KBM-7 (cell line): ENCODE measurements at places on chromosomes 12 and 14.

GRCh38 chr12:95266254-95266653 lies 48.6 kb downstream of the VEZT start:
- no peak for DNase-seq

GRCh38 chr12:62297321-62297720 lies 37.1 kb downstream of the USP15 start:
- peak; percentile 79 for DNase-seq

- no peak for DNase-seq
Observed at GRCh38 chr14:37210448-37210847, 12.7 kb downstream of the MIPOL1 start.

DNA sequence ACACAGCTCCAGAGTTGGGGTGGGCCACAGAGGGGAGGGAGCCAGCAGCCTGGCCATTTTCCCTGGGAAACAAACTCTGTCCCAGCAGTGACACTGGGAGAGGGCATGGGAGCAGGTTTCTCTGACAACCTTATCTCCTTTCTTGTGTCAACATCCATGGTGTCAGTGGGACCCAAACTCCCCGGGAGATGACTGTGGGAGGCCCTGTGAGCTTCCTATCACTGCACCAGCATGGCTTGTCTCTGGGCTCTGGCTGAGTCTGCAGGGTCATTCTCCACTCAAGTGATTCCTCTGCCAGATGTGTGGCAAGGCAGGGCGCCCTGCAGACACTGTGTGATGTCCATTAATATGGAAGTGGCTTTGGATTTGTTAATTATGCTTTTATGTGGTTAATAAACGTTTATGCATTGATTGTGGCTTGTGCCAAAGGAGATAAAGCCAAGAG lies 10.1 kb downstream of the LRTM2 start:
- no peak for DNase-seq

DNA sequence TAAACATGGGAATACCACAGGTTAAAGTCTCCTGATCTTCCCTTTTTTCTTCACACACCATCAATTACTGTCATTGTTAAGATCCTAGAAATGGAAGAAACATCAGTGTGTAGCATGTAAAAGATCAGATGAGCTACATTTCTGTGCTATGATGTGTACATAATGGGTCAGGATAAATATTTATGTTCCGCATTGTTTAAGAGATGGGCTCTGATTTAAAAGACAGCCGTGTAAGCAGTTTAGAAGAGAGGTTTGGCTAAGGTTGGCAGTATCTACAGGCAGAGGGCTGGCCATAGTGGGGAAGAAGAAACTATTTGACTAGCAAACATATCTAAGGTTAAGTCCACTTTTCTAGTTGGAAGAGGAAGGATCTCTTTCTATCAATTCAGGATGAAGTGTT lies 49.4 kb downstream of the LRRC9 start:
- no peak for DNase-seq

DNA sequence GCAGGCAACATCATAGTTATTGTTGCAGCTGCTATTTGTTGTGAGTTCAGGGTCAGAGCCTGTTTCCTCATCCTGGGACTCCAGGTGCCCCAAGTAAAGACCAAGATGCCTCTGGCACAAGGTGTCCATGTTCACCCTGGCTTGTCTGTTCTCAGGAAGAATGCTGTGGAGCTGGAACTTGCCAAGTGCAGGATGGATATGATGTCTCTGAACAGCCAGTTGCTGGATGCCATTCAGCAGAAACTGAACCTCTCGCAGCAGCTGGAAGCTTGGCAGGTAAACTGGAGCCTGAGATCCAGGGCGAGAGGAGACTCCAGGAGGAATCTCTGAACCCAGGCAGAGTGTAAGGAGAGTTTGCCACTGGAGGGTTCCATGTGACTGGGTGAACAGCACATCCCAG lies 26.8 kb downstream of the RAB35 start:
- no peak for DNase-seq

DNA sequence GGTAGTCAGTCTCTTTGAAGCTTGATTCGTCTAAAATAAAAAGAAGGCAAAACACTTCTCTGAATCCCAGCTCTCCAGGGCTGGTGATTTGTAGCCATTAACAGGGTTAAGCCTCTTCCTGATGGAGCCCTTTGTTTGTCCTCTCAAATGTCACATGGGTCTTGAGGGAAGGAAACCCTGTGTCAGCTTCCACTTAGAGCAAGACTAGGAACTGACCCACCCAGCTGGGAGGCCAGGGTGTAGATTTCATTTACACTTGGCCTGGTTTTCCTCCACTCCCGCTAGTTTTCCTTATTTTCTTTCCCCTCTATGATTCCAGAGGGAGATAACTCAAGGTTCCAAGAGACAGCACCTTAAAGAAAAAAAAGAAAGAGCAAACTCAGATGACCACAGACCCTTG lies 230.5 kb upstream of the EGLN3 start:
- DNase-seq: no peak

GRCh38 chr14:91708795-91709194 lies 23.1 kb downstream of the CATSPERB start:
- DNase-seq: no peak

DNA sequence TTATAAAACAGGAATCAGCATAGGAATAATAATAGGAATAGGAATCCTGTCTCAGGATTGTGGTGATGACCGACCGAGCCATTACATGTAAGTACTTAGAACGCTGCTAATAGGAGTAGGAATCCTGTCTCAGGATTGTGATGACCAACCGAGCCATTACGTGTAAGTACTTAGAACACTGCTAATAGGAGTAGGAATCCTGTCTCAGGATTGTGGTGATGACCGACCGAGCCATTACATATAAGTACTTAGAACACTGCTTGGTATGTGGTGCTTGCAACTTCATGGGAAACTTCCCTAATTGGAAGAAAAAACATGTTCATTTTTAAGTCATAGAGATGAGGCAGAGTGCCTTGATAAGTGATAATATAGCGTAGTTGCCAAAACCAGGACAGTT lies 30.0 kb downstream of the ELK3 start:
- no peak for DNase-seq

GRCh38 chr12:92123780-92124688 lies 21.6 kb downstream of the BTG1 start:
- DNase-seq: no peak

DNA sequence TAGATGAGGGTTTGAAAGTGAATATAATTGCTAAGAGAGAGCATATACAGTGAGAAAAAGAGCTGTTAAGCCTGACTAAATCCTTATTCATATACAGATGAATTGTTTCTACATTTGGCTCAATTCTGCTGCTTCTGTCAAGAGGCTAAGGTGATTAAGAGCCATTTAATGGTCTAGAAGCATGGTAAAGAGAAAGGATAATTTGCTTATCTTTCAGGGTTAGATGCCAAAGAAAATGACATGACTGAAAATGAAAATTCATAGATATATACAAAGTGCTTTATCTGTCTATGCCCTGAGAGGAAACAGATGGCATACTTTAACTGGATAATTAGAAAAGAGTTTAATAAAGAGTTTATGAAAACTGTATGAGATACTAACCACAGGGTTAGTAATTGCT lies 834.9 kb downstream of the SLC6A15 start:
- no peak for DNase-seq

GRCh38 chr12:12017798-12018197 lies 52.9 kb upstream of the BCL2L14 start:
- peak; percentile 38 for DNase-seq

DNA sequence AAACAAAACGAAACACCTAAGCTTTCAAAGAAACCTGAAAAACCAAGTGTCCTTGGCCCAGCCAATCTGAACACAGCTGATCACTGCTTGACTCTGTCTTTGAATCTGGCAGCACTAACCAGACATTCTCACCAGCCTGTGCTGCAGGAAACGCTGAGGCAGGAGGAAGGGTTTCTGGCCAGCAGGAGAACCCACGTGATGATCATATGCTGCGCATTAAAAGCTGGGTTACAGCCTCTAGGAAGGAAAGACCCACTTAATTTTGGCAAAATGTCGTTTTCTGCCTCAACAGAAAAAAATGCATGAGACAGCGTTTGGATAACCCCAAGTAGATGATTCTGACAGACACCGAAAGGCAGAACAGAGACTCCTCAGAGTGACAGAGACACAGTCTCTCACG lies 9.8 kb downstream of the APPL2 start:
- DNase-seq: peak; percentile 74

DNA sequence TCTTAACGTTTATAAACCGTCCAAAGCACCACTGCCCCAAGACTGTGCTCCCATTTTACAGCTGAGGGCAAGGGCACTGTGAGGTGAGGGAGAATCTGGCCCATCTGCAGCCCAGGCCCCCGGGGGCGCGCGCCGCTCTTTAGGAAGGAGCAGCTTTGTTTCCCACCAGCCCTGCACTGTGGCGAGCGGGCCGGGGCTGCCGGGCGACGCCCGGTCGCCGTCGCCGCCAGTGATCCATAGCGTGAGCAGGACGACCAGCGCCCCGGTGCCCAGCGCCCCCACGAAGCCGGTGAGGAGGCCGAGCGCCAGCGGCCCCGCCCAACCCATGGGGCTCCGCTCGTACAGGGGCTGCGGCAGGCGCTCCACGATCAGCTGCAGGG lies 34.6 kb downstream of the FIGNL2 start:
- DNase-seq: no peak

DNA sequence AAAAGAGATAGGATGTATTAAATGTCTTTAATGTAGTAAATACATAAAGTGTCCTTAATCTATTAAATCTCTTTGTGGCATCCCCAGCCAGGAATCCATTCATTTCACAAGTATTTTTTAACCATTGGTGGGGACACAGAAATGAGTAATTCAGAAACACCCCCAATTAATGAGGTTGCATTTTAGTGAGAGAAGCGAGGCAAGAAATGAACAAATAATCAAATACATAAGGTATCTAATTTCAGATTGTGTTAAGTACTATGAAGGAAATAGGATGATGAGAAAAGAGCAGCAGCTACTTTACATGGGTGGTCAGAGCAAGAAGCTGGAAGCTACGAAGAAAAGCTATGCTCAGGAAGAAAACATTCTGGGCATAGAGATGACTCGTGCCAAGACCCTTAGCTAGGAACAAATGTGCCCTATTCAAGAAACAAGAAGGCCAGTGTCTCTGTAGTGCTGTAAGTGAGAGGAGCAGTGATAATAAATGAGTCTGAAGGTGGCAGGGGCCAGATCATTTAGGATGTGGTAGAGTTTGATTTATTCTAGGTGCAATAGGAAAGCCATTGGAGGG lies 60.5 kb upstream of the IGF1 start:
- no peak for DNase-seq

GRCh38 chr12:99977550-99977949 lies 7.2 kb downstream of the ANKS1B start:
- DNase-seq: no peak

- no peak for DNase-seq
Observed at GRCh38 chr12:11943919-11944700, 126.6 kb upstream of the BCL2L14 start.

- no peak for DNase-seq
Observed at GRCh38 chr14:39050389-39050788, 52.6 kb downstream of the SEC23A start.

GRCh38 chr14:100772607-100773165 lies 46.0 kb downstream of the DLK1 start:
- DNase-seq: no peak

DNA sequence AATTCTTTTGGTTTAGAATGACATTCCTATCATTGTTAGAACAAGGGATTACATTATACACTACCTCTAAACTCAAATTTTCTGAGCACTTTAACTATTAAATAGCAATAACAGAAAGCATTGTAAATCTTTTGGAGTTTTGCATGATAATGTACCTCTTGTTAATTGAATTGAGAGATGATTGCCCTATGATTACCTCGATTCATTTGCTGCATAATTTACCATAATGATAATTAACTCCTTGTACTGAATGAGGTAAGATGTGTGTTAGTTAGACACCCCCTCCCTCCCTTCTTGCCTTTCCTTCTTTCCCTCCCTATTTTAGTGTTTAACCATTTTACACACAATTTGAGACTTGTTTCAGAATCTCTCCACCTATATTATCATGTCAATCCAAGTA lies 469.2 kb downstream of the DIO2 start:
- DNase-seq: no peak

- no peak for DNase-seq
Observed at GRCh38 chr12:4114986-4115385, 158.6 kb upstream of the CCND2 start.

- DNase-seq: peak; percentile 61
Observed at GRCh38 chr14:57009585-57010515, 199.6 kb upstream of the OTX2 start.
